ENCODE measurements at places on chromosomes 7 and 10.

- no peak for DNase-seq
Observed at GRCh38 chr7:82449910-82450309, 6.3 kb upstream of the CACNA2D1 start.

DNA sequence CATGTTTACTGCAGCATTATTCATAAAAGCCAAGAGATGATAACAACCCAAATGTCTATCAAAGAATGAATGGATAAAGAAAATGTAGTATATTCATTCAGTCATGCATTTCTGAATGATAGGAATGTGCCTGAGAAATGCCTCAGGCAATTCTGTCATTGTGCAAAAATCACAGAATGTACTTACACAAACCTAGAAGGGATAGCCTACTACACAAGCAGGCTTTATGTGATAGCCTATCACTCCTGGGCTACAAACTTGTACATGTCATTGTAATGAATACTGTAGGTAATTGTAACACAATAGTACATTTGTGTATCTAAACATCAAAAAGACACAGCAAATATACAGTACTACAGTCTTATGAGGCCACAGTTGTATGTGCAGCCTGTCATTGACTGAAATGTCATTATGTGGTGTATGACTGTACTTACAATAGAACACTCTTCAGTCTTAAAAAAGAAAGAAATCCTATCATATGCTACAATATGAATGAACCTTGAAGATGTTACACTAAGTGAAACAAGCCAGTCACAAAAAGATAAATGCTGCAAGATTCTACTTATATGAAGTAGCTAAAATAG is 141.8 kb upstream of the GPR22 start:
- no peak for DNase-seq

DNA sequence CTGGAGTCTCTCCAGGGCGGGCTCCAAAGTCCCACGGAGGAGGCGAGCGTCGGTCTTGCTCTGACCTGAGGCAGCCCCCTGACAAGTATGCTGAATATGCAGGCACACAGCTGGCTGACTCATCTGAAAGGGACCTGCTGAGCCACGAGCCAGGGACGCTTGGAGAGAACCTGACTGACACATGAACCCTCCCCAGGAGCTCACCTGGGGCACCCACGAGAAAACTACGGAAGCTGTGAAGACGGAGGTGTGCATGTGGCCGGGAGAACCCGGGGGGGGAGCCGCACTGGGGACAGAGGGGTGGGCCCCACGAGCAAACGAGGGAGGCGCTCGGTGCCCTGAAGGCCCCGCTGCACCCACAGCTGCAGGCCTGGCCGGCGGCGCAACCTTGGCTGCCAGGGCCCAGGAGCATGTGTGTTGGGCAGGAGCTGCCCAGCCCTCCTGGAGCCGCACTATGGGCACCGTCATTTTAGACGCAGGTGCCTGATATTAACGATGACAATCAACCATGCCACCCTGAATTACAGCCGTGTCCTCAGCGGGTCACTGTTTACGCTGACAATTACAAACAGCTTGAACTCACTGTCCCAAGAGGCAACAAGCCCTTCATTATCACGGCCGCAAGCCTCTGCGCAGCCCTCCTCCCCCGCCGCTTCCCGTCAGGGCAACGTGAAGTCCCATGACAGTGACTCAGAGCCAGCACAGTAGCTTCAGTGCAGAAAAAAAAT is 64.7 kb downstream of the DIP2C start:
- DNase-seq: peak; percentile 20

DNA sequence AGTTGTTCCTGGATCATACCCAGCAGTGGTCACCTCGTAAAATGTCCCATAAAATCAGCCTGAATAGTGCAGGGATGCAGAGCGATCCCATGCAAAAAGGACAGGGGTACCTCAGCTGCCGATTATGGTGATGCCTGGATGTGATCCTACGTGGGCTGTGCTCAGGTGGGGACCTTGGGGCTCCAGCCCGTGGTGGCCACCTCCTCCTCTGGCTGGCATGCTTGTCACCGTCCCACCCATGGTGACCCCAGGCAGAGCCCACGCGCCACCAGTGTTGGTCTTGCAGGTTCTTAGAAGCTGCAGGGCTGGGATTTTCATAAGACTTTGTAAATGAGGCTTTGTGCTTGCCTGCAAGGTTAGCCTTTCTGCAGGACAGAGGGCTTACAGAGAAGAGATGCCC is 97.2 kb downstream of the GLRX3 start:
- no peak for DNase-seq

DNA sequence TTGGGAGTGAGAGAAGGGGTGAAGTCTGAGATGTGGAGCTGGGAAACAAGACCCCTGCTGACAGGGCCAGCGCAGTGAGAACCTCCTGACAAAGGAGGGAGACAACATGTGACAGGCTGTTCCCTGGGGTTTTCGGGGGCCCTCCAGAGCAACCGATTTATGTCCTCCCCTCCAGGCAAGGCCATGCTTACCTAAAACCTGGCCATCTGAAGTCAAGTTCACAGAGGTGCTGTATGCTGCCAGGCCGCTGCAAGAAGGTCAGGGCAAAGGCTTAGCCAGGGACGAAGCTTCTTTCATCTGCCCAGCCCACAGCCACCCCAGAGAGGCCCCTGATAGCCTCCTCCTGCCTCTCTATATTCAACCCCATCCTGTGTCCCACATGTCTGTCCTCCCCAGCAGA is 20.6 kb downstream of the NPC1L1 start:
- no peak for DNase-seq

- DNase-seq: no peak
Observed at GRCh38 chr7:98317366-98318040, 36.0 kb downstream of the BRI3 start.

DNA sequence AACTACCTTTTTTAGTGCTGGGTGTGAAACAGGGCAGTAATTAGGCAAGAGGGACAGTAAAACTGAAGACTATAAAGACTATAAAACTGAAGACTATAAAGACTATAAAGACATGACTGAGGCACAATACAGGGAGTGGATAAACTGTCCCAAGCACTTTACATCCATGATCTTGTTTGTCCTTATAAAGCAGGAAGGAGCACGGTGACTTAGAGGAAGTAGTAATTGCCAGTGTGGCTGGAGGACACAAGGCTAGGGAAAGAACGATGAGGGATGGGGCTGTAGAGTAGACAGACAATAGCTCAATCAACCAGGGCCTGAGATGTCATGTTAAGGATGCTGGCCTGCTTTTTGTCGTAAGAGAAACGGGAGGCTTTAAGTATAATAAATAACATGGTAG is 26.0 kb downstream of the DNAJC12 start:
- no peak for DNase-seq

DNA sequence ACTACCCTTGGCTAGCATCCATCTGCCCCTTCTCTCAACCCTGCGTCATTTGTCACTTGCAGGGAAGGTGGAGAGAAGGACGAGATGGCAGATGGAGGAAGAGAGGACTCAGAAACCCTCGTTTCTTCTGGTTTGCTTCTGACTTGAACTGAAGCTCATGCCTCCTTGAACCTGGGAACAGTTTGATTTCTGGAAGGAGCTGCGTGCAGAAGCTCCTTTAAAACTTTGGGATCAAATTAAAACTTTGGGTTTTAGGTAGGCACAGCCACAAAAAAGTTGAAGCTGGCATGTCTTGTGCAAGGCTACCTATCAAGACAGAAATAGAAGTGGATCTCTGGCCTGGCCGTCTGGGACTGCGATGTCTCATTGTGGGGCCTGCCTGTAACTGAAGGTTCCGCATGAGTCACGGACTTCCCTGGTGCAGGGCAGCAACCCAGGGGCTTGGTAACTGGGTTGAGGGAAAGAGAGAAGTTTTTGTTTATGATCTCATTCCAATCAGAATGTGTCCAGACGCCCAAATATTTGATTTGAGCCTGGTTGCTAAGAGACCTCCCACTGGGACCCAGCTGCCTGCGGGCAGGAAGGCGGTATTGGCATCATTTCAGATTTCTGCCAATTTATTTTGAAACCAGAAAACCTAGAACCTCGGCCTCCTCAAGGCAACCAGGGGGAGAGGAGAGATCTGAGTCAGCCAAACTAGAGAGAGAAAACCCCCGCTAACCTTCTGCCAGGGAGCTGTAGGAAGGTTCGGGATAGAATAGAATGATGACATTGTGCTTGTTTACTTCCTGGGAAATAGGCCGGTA is 15.8 kb upstream of the CAMK1D start:
- DNase-seq: no peak

DNA sequence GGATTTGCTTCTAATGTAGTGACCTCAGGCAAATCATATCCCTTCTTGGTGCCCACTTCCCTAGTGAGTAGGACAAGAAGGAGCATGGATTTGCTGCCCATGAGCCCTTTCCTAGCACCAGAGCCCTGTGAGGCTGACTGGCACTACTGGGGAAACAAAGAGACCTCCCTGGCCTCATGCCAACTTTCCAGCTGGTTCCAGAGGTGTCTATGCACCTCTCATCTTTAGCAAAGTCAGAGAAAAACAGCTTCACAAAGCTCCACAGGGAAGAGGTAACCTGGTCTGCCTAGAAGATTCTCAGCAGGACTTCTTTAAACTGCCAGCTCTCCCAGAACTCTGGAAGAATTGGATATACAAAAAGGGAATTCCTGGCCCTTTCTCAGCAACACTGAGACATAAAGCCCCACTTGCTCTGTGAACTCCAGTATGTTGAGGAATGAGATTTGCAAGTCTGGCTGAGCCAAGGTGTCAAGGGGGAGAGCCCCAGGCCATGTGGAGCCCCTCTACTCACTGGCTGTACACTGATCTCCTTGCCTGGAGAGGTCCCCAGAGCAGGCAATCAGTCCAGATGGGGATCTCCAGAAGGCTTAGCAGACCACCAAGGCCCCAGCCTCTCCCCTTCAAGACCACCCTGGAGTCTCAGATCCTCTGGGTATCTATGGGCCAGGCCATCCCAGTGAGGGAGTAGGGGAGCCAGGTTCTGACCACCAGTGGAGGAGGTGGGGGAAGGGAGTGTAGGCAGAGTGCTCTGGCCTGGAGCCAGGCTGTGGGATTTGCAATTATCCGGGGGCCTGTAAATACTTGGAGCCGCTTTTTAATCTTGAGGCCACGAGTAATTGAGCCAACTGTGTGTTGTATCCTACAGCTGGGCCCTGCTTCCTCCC is 24.4 kb upstream of the RBM20 start:
- DNase-seq: no peak

- DNase-seq: no peak
Observed at GRCh38 chr7:47390914-47391313, 191.0 kb downstream of the TNS3 start.

DNA sequence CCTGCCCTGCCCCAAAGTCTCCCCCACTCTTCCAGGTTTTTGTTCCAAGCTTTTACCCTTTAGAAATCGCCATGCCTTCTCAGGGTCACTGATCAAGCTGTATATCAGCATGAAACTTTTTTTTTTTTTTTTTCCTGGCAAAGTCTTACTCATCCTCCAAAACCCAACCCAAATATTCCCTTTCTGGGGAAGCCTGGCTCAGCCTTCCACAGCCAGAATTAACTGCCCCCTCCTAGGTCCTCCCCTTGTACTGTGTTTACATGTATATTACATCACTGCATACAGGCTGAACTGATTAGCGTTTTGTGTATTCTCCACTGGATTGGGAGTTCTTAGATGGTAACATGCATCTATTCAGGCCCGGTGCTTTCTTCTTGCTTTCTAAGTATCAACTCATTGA is 4.6 kb upstream of the NOBOX start:
- no peak for DNase-seq

GRCh38 chr7:64893401-64893800 is 9.7 kb upstream of the ZNF273 start:
- DNase-seq: no peak

GRCh38 chr7:80533287-80533686 is 21.4 kb upstream of the GNAT3 start:
- DNase-seq: no peak

DNA sequence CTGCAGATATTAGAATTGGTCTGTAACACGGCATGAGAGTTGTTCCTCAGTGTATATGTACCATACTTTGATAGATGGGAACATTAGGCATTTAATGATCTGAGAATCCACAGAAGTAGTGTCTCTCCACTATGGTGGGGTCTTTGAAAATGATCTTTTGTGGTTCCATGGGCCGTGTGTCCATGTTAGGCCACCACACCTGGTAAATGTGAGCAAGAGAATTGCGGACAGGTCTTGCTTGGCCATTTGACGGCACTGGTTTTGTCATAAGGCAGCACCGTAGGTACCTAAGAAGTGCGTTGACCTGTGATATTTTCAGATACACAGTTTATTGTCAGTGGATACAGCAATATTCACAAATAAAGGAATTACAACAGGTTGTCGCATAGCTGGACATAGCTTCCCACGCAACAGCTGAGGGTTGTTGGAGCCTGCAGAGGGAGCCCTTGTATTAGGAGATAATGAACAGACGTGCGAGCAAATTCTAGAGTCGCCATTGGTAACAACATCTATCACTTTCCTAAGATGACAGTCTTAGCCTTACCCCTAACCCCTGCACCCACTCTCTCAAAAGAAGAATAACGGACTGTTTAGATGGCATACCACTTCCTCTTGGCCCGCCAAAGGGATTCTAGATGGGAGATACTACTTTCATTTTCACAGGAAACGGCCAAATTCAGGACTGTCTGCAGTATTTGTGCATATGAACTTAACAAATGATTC is 111.4 kb downstream of the COL28A1 start:
- DNase-seq: peak; percentile 35

DNA sequence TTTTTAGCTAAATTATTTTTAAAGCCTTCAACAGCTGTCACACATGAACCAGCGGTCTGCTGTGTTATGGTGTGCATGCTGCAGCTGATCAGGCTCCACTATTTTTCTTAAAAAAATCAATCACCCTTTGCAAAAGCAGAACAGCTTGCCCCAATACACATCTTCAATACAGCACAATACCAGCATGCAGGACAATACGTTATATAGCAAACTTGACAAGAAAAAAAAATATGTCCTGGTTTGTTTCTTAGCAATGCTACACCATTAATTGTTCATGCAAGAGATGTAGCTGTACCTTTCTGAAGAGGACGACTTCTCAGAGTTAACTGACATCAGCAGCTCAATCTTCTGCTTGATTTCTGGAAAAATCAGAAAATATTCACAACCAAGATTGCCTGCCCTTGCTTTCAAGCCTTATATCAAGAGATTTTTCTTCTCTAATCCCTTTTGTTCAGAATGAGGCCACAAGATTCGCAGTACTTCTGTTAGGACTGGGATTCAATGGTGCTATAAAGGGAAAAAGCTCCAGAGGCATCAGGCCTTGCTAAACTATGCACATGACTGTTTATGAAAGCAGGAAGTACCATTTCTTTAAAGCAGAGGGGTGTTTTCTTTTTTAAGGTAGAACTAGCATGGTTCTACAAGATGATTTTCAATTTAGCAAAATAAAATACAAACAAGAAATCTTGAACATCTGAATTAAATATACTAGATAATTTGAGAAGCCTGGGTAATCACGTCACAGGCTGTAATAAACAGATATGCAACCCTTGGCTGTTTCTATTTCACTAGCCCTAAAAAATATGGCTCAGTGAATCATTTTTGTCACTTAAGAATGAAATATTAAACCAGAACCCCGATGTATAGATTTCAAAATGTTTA is 120.0 kb downstream of the SRPK2 start:
- no peak for DNase-seq

- no peak for DNase-seq
Observed at GRCh38 chr7:135913404-135913803, 63.8 kb downstream of the MTPN start.

DNA sequence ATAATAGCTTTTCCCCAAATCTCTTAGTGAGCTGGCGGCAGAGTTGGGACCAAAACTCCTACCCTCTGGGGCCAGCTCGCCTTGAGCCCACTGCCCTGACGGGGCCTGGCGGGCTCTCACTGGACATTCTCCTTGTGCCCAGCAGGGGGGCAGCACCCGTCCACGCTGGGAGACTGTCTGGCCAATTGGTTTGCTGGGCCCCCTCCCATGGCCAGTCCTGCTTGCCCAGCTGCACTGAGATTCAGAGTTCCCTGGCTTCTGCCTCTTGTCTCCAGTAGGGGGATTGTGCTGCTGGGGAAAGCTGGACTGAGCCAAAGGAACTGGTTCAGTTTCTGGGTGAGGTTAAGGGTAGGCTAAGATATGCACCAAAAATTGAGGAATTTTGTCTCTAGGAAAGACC is 59.8 kb downstream of the RAMP3 start:
- no peak for DNase-seq

All from iPS DF 19.7 (cell line).